Hepatic stellate cell (primary cell): ENCODE measurements at places on chromosomes 2 and 18.

DNA sequence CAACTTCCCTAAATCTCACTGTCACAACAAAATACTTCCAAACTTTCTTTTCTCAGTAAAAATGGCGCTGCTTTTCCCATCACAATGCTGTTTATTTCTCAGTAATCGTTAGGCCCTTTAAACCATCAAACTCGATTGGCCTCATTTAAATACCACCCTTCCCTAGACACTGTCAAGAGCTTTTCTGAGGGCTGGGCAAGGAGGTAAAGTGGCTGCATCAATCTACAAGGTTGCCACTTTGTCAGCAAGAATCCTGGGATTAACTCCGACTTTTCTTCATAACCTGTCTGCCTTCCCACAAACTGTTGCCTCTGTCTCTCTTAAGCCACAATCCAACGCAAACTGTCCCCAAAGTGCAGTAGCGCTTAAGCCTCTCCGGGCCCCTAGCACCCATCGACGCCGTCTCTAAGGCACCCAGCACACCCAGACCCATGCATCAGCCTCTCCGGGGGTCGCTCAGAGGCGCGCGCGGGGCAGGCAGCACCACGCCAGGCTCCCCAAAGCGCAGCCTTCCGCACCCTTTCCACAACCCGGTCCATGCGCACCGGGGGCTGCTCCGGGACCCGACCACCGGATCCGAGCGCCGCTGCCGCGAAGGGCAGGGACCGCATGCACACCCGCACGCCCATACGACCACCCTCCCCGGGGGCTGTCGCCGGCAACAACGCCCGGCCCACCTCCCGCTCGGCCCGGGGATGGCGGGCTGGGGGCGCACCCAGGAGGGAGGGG is 683 bp downstream of the MBOAT2 start:
- DNase-seq: no peak

GRCh38 chr18:24396082-24396633 is 1.5 kb downstream of the OSBPL1A start:
- DNase-seq: no peak

DNA sequence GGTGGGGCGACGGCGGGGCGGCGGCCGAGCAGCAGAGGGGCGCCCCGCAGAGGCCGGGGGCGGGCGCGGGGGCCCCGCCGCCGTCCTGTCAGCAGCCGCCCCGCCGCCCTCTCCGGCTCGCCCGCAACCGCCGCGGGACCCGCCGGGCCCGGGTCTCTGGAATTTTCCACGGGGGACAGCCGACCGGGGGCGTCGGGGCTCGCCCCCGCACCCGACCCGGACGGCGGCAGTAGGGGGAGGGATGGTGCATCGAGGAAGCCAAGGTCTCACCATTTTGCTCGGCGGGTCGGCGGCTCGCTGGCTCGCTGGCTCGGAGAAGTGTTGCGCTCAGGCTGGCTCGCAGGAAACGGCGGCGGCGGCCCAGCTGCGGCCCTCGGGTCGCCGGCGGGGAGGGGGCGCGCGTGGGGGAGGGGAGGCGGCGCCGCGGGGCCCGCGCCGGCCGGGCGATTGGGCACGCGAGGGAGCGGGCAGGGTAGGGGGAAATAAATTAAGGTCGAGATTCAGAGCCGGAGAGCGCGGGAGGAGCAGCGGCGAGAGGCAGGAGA is 405 bp downstream of the PPP3R1 start:
- DNase-seq: no peak

- no peak for DNase-seq
Observed at GRCh38 chr18:47404845-47405244, 153.4 kb upstream of the SKOR2 start.

DNA sequence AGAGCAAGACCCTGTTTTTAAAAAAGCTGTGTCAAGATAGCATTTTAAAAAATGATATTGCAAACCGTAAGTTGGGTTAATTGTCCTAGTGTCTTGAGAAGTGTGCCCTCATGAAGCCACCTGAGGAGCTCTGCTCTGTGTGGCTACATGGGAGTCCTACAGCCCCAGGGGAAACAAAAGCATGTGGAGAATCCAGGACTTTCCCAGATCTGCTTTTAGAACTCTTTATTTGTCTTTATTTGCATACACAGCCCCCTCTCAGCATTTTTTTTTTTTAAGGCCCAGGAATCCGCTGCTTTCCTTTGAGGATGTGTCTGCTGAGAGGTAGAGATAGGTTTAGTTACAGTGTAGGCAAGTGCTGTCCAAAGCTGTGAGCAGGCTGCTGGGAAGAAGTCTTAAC is 219.2 kb downstream of the FHOD3 start:
- no peak for DNase-seq

DNA sequence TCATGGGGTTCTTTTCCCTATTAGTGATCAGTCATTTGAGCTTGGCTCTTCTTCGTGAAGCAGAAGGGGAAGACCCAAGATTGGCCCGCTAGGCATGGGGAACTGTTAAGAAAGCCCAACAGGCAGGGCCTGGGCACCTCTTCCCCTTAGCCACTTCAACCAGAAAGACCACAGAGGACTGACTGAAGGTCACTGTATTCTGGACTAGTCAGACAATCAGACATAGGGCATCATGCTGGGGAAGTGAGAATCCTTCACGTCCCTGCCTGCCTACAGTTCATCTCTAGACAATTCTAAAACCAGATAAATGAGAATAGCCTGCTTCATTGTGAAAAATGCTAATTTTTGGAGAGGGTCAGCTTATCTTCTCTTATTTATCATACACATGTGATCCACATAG is 28.1 kb downstream of the FAP start:
- no peak for DNase-seq

DNA sequence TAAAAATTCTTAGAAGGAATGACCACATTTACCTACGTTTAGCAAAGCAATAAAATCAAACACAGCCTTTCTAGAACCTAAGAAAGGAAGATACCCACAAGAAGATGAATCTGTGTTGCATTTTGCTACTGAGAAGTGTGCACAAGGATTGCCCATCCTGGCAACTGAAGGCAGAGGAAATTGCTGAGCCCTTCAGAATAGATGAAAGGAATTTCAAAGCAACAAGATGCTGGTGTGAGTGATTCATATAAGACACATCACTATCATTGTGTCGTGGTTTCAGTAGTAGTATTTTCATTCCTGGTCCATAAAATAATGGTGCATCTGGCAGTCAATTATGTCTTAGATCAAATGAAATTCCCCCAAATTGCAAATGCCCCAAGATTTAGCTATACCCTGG is 48.4 kb upstream of the ANKRD44 start:
- no peak for DNase-seq

GRCh38 chr2:36336321-36336720 is 19.3 kb upstream of the CRIM1 start:
- DNase-seq: no peak

DNA sequence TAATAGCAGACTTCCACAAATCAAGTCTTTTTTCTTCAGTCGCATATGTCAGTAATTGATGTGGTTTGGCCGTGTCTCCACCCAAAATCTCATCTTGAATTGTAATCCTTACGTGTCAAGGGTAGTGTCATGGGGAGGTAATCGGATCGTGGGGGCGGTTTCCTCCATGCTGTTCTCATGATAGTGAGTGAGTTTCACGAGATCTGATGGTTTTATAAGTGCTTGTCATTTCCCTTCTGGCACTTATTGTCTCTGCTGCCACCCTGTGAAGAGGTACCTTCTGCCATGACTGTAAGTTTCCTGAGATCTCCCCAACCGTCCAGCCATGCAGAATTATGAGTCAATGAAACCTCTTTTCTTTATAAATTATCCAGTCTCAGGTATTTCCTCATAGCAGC is 478.8 kb downstream of the PTPRM start:
- DNase-seq: no peak

DNA sequence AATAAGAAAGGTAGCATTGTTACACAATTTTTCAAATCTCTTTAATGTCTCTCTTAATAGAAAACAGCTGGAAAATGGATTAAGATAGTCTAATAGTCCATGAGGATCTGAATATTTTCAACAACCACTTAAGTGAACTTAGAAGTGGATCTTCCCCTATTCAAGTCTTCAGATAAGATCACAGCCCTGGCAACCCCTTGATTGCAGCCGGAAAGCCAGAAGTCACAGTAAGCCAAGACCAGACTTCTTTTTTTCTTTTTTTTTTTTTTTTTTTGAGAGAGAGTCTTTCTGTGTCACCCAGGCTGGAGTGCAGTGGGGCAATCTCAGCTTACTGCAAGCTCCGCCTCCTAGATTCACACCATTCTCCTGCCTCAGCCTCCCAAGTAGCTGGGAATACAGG is 18.6 kb upstream of the ZC3H15 start:
- no peak for DNase-seq

DNA sequence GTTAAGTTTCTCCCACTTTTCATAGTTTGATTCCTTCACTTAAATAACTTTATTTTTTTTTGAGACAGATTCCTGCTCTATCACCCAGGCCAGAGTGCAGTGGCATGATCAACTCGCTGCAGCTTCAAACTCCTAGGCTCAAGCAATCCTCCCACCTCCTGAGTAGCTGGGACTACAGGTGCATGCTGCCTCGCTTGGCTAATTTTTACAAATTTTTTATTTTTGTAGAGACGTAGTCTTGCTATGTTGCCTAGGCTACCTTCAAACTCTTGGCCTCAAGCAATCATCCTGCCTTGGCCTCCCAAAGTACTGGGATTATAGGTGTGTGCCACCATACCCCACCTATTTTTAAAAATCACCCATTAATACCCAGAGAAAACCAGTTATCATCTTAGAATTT is 14.2 kb upstream of the WIPF1 start:
- DNase-seq: no peak

DNA sequence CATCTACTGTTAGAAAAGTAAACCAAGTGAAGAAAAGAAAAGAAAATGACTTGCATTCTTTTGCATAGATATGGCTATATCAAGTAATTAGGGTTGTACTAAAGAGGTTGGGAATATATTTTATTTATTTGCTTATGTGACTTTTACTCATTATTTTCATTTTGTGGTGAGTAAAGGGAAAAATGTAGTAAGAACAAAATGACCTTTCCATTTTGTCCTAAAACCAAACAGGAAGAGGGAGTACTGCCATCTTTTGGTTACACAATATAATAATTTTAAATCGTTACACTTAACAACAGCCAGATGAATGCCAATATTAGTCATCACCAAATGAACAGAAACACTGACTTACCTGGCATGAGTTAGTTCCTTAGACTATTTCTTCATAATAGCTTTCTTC is 47.3 kb upstream of the NDUFV2 start:
- peak; percentile 50 for DNase-seq

DNA sequence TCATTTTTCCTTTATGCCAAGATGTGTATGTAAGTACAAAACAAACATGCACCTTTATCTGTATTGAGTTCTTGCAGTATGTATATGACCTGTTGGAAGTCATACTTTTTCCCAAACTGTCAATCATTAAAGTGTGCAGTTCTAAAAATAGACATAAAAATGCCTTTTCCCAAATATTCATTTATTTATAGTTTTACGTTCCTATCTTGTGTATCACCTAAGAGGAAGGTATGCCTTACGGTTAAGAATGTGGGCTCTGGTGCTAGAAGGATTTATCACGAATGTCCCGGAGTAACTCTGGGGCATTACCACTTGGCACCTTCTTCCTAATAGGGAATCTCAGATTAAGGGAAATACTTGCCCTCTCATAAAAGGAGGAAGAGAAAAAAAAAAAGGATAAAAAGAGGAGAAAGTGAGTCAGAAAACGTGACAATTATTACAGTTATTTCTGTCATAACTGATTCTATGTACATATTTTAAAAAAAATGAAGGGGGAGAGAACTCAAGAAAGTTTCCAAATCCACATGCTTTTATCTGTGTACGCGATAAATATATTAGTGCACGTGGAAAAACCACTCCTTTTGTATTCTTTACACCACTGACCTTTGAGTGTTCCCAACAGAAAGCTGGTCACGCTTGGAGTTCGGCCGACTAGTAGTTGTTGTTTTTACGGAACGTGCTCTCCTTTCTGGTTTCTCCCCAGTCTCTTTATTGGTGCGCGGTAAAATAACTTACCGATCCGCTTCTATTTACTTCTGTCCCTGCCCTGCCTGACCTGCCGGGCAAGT is 721 bp downstream of the MCEE start:
- DNase-seq: peak; percentile 12

DNA sequence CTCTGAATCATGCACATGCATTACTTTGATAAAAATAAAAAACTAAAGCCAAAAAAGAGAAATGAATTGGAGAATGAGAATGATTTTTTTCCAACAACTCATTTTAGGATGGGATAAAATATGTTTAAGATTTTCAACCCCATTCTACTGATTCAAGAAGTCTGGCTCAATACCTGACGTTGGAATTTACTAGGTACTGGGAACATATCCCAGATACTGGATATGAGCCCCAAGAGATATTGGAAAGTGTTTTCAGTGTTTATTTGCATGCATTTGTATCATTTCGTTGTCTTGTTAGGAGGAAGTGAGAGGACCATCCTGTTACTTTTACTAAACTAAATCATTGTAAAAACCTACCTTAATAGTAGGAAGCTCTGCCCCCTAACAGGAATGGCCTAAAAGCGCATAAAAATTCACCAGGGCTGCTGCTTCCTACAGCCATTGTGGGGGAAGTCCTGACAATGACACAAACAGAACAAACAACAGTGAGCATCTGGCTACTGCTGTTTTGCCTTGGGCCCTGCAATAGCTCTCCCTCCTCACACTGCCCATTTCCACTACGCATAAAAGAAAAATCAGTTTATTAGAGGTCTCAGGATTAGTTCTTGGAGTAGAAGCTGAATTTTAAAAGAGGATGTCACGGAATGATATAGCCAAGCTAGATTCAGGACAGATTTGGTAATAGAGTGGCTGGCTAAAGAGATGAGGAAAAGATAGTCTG is 35.2 kb downstream of the ANKAR start:
- no peak for DNase-seq

GRCh38 chr18:74598350-74599001 is 806 bp downstream of the ZNF407 start:
- DNase-seq: peak; percentile 57

GRCh38 chr2:113877711-113878598 is 11.9 kb upstream of the ACTR3 start:
- peak; percentile 37 for DNase-seq

DNA sequence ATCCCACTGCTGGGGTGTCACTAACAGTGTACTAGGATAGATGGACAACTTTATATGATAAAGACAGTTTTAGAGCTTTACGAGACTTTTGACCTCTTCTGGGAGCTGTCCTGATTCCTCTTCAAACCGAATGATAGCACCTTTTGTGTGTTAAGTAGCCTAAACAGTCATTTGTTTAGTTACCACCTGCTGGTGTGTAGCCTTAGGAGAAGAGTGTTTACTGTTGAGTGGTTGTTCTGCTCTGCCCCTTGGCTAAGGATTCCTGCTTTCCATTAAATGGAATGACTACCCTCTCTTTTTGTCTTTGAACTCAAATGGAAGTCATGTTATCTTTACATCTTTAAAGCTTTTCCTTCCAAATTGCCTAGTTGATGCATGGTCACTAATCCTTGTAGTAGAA is 28.0 kb upstream of the MGAT5 start:
- DNase-seq: no peak

GRCh38 chr2:86499326-86499725 is 58.2 kb downstream of the KDM3A start:
- DNase-seq: no peak

DNA sequence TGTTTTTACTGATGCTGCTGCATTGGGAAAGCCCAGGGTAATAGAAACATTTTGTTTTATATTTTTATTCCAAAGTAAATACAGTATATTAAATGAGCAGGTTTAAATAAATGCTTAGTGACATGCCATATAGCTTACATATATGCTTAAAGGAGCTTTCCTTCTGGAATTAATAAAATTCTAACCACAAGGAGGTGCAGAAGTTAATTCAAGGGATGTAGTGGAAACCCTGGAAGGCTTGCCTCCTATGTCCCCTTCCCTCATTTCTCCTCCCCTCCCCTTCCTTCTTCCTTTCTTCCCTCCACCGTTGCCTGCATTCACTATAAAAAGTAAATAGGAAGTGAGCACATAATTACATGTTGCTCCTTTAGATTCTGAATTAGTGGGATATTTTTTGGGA is 96.3 kb downstream of the UBE2E3 start:
- DNase-seq: no peak
